ENCODE measurements at places on chromosomes 2 and 18.

DNA sequence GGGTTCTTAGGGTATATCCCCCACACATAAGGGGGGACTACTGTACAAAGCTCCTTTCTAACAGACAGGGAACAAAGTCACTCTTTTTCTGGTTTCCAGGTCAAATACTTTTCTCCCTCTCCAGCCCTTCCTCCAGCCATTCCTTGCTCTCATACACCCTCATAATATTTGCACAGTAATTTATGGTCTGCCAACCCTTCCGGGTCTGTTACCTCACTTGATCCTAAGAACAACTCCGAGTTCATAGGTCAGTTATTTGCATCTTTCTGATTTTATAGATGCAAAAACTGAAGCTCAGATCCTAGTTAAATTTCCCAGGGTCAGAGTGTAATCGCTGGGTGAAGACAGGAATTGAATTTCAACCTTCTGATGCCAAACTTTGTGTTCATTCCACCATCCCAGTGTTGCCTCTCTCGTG lies 14.8 kb upstream of the MATN3 start:
- peak; percentile 29 for DNase-seq

- no peak for DNase-seq
Measured at GRCh38 chr18:61797696-61798590, 94.9 kb downstream of the RNF152 start.

- no peak for DNase-seq
Measured at GRCh38 chr2:156803243-156803642, 367.1 kb downstream of the GPD2 start.

DNA sequence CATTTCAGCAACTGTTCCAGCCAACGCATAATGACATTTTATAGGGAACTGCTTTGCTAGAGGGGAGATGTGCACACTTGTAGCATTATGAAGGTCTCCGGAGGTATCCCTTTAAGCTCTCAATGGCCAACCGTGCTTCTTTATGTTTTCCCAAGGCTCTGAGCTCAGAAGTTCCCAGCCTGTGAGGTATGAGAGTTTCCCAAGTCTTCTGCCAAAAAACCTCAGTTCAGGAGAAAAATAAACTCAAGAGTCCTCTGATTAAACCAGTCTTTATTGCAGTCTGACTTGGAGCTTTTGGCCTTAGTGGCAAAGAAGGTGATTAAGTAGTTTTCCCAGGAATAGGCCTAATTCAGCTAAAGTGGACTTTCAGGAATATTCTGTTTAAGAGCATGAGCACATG lies 35.4 kb upstream of the ZNF532 start:
- DNase-seq = no peak

DNA sequence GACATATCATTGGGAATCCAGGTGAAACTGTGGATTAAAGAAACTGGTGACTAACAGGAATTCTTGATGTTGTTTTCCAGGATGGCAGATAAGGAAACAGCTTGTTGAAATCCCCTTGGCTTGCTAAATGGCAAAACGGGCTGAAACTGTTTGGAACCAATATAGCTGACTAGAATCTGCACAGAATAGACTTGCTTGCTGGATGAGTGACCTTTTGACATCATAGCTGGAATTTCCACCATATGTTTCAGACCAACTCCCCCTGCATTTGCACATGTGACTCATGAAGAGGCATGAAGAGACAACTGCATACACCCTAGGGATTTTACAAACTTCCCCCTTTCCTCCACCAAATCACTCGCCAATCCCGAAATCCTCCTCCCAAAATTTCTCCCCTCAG lies 87.7 kb upstream of the LYPD1 start:
- DNase-seq = no peak

- no peak for DNase-seq
Measured at GRCh38 chr2:225526760-225527390, 127.4 kb downstream of the NYAP2 start.

DNA sequence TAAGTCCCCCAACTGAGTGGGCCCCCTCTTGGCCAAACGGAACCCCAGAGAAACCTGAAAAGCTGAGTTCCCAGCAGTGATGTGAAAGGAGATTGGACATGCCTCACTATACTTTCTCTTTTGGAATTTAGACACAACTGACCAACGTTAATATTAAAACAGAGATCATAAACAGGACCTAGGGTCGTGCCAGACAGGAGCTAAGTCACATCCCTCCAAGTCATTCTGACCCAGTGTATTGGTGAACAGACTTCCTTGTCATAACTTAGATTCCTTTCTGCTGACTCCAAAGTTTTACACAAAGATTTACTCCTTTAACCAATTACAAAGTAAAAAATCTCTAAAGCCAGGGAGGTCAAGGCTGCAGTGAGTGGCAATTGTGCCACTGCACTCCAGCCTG lies 46.9 kb downstream of the UXS1 start:
- DNase-seq = no peak

GRCh38 chr2:88081924-88082608 lies 14.4 kb downstream of the SMYD1 start:
- DNase-seq = no peak

- no peak for DNase-seq
Measured at GRCh38 chr18:79393635-79394533, 1.8 kb upstream of the NFATC1 start.
